ENCODE measurements at places on chromosomes 7 and 10. TPM values are rescaled to one million over a fixed set of nuclear protein-coding genes. Genes with fewer than 3 reads are reported as not detected.

Gene MRLN
- not detected for total RNA-seq

Gene HIP1
- total RNA-seq: 87.3 TPM

Gene SYCE1
- total RNA-seq: not detected

Gene CALML3
- total RNA-seq: not detected

Gene CTAGE6
- not detected for total RNA-seq

Gene MRC1
- not detected for total RNA-seq

Gene ATRNL1
- total RNA-seq: 44.1 TPM

- H3K4me1 ChIP-seq: no peaks in the 10 kb centered on the region
- H3K27me3 ChIP-seq: no peaks in the 10 kb centered on the region
- no peaks in the 10 kb centered on the region for H3K36me3 ChIP-seq
- no peak overlapping the region for H3K27ac ChIP-seq
- no peak for DNase-seq
These were observed 417.1 kb downstream of the MAGI2 start for GRCh38 chr7:79036356-79036755.

DNA sequence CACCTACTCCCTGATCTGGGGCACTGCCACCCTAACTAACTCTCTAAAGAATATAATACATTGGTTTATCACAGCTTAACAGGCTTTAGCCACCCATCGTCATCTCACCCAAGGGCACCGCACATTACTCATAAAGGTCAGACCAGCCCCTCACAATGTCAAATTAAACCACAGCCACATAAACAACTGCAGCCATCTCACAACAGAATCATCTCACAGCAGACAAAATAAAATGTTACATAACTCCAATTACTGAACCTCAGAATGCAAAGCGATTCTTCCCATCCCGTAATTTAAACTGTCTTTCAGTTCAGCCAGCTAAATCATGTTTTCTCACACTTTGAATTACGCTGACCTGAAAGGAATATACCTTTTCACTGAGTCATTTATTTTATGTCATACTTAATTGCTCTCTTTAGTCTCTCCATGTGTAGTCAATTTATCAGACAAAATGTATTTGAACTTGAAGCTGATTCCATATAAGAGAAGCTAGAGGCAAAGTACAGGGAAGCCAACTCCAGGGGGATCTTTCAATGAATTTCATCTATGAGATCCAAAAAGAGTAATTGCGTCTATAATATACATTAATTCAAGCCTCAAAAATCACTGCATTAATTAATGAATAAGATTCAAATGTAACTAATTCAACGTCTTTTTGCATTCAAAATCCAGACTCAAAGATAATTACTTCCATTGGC lies 96.9 kb upstream of the NEBL start:
- no peak for DNase-seq
- H3K36me3 ChIP-seq: no peaks in the 10 kb centered on the region
- H3K4me3 ChIP-seq: no peak overlapping the region
- no peak overlapping the region for H3K27ac ChIP-seq
- H3K4me1 ChIP-seq: peaks cover 44% of the 10 kb centered on the region

GRCh38 chr7:10475940-10476641 lies 497.6 kb upstream of the PHF14 start:
- no peak for DNase-seq
- no peaks in the 10 kb centered on the region for H3K36me3 ChIP-seq
- no peak overlapping the region for H3K4me3 ChIP-seq
- no peaks in the 10 kb centered on the region for H3K4me1 ChIP-seq
- H3K27ac ChIP-seq: no peak overlapping the region

DNA sequence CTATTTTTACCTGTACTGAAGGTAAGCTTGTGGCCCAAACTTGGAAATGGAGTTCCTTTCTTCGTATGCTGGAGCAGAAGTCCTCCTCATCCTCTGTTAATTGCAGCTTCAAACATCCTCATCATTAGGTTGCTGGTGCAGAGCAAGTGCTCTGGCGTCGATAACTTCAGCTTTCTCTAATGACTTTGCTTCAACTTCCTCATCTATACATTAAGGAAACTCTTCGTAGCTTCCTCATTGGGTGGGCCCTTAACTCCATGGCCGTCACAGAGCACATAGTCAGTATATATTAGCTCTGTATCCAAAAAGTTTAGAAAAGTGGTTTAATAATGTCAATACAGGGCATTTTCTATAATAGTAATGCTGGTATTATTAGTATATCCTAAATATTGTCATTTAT lies 447.7 kb downstream of the SUGCT start:
- no peak overlapping the region for H3K27ac ChIP-seq
- no peaks in the 10 kb centered on the region for H3K27me3 ChIP-seq
- H3K4me3 ChIP-seq: no peak overlapping the region
- no peaks in the 10 kb centered on the region for H3K36me3 ChIP-seq
- peaks cover 4% of the 10 kb centered on the region for H3K4me1 ChIP-seq

- peaks cover 3% of the 10 kb centered on the region for H3K36me3 ChIP-seq
- H3K27me3 ChIP-seq: no peaks in the 10 kb centered on the region
- no peak overlapping the region for H3K4me3 ChIP-seq
- peaks cover 25% of the 10 kb centered on the region for H3K4me1 ChIP-seq
- DNase-seq: no peak
These were observed 13.3 kb downstream of the ST7 start for GRCh38 chr7:116966601-116967000.

DNA sequence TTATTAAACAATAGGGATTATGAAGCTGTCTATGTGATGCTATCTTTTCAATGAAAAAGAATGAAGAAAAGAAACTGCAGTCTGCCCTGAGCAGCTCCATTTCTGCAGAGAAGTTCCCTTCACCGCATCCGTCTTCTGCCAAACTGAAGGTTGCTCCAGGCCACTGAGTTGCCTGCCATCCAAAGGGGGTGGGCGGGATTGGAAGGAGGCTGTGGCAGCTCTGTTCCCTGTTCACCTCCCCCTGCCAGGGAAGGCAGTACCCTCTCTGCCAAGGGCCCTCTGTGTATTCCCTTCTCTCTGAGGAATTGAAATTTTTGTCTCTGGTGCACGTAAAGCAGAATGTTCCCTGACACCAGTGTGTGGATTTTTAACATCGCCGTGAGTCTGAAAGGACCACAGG lies 243.1 kb upstream of the GHITM start:
- H3K4me1 ChIP-seq: no peaks in the 10 kb centered on the region
- no peak overlapping the region for H3K27ac ChIP-seq
- H3K36me3 ChIP-seq: no peaks in the 10 kb centered on the region
- DNase-seq: no peak

DNA sequence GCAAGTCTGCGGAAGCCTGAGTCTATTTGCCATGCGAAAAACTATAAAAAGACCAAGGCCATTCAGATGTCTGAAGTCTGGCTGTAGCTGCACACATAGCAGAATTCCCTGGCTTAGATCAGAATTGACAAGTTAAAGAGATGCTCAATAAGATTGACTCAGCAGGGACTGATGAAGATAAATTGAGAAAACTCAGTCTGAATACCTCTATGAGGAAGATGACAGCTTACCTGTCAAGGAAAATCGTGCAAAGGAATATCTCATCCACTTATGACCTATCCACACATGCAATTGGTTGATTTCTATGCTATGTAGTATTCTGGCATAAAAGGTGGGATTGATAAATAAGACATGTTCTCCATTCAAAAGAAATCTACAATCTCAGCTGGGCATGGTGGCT lies 288.6 kb downstream of the BAMBI start:
- no peak for DNase-seq
- H3K27ac ChIP-seq: no peak overlapping the region
- no peaks in the 10 kb centered on the region for H3K4me1 ChIP-seq
- no peaks in the 10 kb centered on the region for H3K27me3 ChIP-seq
- H3K36me3 ChIP-seq: peaks cover 2% of the 10 kb centered on the region

GRCh38 chr7:143392875-143393266 lies 11.7 kb downstream of the ZYX start:
- H3K4me1 ChIP-seq: peaks cover 4% of the 10 kb centered on the region
- peaks cover 6% of the 10 kb centered on the region for H3K36me3 ChIP-seq
- no peak overlapping the region for H3K4me3 ChIP-seq
- no peak overlapping the region for H3K27ac ChIP-seq

DNA sequence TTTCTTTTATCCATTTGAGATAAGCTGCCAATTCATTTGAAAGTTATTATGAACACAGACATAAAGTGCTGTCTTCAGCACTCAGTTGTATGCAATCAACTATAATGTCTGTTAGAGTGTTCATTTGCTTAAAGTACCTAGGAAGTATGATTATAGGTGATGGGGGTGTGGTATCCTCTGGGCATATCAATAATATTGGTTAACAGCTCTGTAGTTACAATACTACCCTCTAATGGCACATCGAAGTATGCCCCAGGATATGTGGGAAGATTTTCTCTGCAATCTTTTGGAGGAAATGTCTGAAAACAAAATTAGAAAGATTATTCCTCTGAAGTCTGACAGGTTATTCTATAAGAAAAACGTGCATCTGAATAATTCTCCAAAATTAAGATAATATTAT lies 429.7 kb downstream of the ARL4A start:
- peaks cover 18% of the 10 kb centered on the region for H3K4me1 ChIP-seq
- no peaks in the 10 kb centered on the region for H3K27me3 ChIP-seq

DNA sequence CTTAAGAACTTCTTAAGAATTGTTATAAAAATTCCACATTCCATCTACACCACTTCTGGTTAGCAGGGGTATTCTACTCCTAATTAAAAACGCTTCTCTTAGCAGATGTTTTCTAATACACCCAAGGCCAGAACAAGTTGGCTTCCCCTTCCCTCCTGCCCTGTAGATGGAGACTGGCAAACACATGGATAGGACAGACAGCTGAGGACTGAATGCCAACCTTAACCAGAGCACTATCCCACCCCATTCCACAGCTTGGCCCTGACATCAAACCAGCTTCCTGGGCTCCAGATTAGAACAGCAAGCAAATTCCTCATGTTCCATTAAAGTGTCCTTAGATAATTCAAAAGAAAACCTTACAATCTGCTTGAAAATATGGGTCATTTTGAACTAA lies 56.6 kb upstream of the IL6 start:
- no peak for DNase-seq
- no peak overlapping the region for H3K27ac ChIP-seq
- H3K4me1 ChIP-seq: peaks cover 4% of the 10 kb centered on the region
- H3K36me3 ChIP-seq: no peaks in the 10 kb centered on the region

GRCh38 chr10:70132098-70133029 lies at the start of gene AIFM2:
Gene AIFM2 (minus strand): TSS chr10:70132825. CDS start chr10:70124084, 8,741 bp downstream.
- H3K4me1 ChIP-seq: peaks cover 11% of the 10 kb centered on the region
- H3K4me3 ChIP-seq: peak within 1 kb of the TSS; percentile 71
- DNase-seq: peak; percentile 29
- peaks cover 47% of the 10 kb centered on the region for H3K27me3 ChIP-seq

GRCh38 chr10:96576277-96576980 lies 10.4 kb downstream of the TM9SF3 start:
- DNase-seq: no peak
- H3K4me3 ChIP-seq: no peak overlapping the region
- H3K4me1 ChIP-seq: peaks cover 26% of the 10 kb centered on the region
- H3K27me3 ChIP-seq: no peaks in the 10 kb centered on the region
- peaks cover 18% of the 10 kb centered on the region for H3K36me3 ChIP-seq

GRCh38 chr10:92689663-92690210 lies at the start of gene HHEX:
Gene HHEX (plus strand): TSS chr10:92689955. CDS start chr10:92689987, 32 bp downstream.
- DNase-seq: no peak
- H3K4me1 ChIP-seq: peaks cover 19% of the 10 kb centered on the region
- no peak within 1 kb of the TSS for H3K27ac ChIP-seq
- H3K36me3 ChIP-seq: peaks cover 6% of the 10 kb centered on the region
- H3K4me3 ChIP-seq: peak within 1 kb of the TSS; percentile 83

DNA sequence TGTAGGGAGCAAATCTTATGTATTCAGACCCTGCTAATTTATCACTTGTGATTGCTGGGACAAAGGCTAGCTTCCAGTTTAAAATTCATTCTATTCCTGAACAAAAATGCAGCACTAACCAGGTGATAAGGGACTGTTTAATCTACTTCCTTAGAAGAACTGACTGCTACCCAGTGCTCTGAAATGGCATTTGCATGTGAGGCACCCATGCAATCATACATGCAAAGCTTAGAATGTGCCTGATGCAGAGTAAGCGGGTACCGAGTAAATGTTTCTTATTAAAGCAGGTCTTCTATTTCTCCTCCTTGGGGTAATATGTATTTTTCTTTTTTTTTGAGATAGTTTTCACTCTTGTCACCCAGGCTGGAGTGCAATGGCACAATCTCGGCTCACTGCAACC lies 54.5 kb downstream of the NEURL1 start:
- no peak overlapping the region for H3K4me3 ChIP-seq
- peaks cover 2% of the 10 kb centered on the region for H3K27me3 ChIP-seq
- no peak for DNase-seq

DNA sequence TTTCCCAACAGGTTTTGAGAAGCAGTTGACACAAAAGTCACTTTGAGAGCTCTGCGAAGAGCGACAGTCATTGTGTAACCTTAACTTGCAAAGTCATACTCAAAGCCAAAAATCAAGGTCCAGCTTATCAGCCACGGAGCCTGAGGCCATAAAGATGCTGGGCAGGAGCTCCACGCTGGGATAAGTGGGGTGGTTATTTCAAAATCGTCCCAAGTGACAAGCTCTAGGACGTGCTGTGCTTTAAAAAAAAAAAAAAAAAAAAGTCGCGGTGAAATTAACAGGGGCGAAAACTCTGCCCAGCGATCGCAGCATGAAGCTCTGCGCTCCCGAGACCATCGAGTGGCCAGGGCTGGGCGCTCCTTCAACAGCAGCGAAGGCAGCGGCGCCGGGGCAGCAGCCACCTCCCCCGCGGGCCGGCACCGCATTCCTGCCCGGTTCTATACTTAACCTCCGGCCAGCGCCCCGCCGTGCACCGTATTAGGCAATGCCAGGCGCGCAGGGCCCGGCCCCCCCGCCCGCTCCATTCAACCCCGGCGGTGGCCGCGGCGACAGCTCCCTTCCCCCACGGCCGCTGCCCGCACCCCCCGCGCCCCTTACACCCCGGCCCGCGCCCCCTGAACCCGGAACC lies 657 bp downstream of the HACD1 start:
- peaks cover 20% of the 10 kb centered on the region for H3K27me3 ChIP-seq
- H3K27ac ChIP-seq: no peak overlapping the region
- peak overlapping the region; percentile 82 for H3K4me3 ChIP-seq
- H3K4me1 ChIP-seq: peaks cover 5% of the 10 kb centered on the region
- DNase-seq: peak; percentile 50
- H3K36me3 ChIP-seq: no peaks in the 10 kb centered on the region

DNA sequence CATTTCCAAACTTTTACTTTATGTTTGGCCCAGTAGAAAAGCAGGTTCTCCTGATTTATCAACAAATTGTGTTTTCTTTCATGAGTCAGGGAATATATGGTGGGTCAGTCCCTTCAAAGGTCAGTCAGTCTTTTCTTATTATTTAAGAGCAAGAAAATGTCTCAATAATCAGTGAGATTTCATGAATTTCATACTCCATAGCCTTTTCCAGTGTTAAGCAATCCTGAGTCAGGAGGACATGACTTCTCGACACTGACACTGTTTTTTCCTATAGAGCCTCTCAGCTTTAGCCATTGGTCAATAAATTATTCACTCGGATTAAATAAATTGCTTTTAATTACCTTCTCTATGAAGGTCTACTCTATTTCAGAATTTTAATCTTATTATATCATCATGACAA lies 334.5 kb downstream of the SORCS1 start:
- H3K4me3 ChIP-seq: no peak overlapping the region
- peaks cover 3% of the 10 kb centered on the region for H3K36me3 ChIP-seq
- DNase-seq: no peak
- H3K27ac ChIP-seq: no peak overlapping the region

Measured in neural crest cell (in vitro differentiated cells).